ENCODE measurements at places on chromosomes 11 and 22. TPM values are rescaled to one million over a fixed set of nuclear protein-coding genes. Genes with fewer than 3 reads are reported as not detected.
A peak's percentile ranks its signal among the peaks of the same experiment; 100 is the strongest.

DNA sequence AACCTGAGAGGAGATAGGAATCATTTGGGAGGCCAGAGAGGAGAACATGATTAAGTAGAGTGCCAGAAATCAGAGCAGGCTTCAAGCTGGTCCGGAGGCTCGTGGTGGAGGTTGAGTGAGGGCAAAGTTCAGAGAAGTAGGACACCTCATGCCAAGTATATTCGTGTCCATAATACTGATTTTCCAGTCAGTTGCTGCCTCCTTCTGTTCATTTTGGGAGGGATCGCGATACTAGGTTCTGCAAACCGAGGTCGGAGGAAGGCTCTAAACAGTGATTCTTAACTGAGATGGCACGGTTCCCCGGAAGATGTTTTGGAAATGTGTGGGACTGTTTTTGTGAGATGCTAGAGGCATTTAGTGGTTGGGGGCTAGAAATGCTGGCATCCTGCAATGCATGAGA lies 13.6 kb upstream of the CD3E start:
- no peak for DNase-seq

- no peak for DNase-seq
Measured at GRCh38 chr11:5691964-5692361, 2.4 kb downstream of the TRIM22 start.

Gene OR5AN1
- under 0.01 TPM for total RNA-seq

GRCh38 chr11:3944198-3944597 lies 88.7 kb downstream of the STIM1 start:
- no peak for DNase-seq

Gene FJX1
- total RNA-seq: 89.8 TPM

DNA sequence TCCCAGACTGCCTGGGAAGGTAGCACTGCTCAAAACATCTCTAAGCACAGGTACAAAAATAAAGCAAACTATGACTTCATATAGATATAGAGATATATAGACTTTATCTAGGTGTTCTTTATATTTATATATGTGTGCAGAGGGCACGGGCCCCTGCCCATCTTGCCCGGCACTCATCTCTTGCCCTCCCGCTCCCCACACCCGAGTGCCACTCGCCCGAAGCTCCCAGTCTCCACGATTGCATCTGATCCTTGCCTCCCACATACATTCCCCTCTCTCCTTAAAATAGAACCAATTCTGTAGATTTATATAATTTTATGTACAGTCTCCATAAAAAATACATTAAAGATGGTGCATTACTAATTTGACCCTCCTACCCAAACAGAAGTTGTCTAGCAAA lies 55.5 kb downstream of the IGSF9B start:
- no peak for DNase-seq

DNA sequence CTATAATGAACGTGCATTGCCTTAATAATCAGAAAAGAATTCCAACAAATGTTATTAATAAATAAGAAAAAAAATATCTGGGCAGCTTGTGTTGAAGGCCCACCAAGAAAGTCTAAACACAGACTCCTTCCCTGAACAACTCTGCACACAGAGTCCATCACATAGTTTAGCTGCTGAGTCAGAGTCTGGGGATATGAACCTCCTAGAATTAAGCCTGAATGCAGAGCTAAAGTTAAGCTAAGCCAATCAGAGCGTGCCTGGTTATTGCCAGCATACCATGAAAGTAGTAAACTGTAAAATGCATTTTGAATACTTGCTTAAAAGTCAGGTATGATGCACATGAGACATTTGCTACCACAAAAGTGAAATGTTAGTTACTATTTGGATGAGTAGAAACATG lies 25.6 kb upstream of the TENM4 start:
- DNase-seq: peak; percentile 19

- DNase-seq: no peak
Measured at GRCh38 chr11:10696468-10697322, 3.1 kb upstream of the IRAG1 start.

Gene CHST1
- 0.97 TPM for total RNA-seq

GRCh38 chr11:105100206-105100605 lies 39.4 kb downstream of the CARD18 start:
- no peak for DNase-seq

Gene GLYATL1
- total RNA-seq: under 0.01 TPM

DNA sequence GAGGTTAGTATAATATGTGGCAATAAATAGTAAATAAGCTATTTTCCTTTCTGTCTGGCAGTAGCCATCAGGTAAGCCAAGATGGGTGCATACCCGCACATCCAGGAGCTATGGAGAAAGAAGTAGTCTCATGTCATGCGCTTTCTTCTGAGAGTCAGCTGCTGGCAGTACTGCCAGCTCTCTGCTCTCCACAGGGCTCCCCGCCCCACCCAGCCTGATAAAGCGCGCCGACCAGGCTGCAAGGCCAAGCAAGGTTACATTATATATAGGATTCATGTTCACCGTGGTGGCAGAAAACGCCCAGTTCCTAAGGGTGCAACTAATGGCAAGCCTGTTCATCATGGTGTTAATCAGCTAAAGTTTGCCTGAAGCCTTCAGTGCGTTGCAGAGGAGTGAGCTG lies 126.2 kb downstream of the ATG16L2 start:
- DNase-seq: no peak

GRCh38 chr22:31436132-31436531 lies 36.7 kb downstream of the DRG1 start:
- no peak for DNase-seq

DNA sequence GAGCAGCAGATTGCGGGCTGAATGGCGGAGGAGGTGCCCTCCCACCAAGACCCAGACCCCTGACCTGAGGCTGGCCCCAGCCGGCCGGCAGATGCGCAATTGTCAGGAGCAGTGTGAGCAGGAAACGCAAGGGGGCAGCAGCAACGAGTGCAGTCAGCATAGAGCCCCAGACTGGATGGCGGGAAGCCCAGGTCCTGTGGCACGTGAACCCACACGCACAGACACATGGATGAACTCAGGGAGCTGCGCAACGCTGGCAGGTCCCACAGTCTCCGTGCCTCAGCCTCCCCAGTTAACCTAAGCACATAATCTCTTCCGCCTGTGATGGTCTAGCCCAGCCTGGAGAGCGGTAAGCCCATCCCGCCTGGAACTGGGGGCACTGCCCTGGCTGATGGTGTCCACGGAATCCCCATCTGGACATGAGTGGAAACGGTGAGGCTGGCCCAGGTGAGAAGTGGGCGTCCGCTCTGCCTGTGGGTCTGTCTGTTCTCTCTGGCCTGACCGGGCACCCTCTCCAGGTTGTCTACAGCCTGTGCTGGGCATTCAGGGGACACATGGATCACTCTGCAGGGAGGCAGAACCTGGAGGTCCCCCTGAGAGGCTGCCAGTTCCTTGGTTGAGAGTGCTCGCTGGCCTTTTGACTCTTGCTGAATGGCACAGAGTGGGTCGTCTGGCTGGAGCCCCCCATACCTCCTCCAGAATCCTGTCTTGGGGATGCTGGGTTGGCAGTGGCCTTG lies 626 bp upstream of the TBX10 start:
- peak; percentile 48 for DNase-seq

DNA sequence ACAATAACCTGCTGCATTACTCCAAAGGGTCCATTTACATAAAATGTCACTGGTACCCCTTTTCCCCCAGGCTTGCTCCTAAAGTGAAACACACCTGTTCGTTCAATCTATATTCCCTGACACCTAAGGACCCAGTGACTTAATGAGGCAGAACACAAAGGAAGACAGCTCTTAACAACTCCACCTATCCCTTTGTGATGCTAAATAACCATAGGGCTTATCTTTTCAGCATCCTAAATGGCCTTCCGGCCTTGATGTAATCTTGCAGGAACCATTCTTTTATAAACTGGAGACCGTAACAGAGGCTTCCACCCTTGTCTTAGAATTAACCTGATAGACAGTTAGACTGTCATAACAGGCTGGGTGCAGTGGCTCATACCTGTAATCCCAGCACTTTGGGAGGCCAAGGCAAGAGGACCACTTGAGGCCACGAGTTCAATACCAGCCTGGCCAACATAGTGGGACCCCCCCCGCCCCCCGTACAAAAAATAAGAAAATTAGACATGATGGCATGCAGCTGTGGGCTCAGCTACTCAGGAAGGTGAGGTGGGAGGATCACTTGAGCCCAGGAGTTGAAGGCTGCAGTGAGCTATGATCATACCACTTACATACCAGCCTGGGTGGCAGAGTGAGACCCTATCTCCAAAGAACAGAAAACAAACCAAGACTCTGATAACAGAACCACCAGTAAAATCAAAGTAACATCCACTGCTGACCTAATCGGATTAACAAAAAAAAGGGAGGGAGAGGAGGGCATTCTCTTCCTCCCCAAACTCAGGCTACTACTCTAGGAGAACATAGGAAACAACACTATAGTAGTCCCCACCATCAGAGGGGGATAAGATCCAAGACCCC lies 5.1 kb downstream of the CHEK2 start:
- DNase-seq: no peak

Gene CALCA
- not detected for total RNA-seq
